ENCODE measurements at places on chromosomes 2 and 18.

- no peak for DNase-seq
Observed at GRCh38 chr2:113085542-113085941, 17.8 kb downstream of the IL1F10 start.

GRCh38 chr2:26574900-26575560 is 66.1 kb downstream of the CIB4 start:
- DNase-seq, result no peak

DNA sequence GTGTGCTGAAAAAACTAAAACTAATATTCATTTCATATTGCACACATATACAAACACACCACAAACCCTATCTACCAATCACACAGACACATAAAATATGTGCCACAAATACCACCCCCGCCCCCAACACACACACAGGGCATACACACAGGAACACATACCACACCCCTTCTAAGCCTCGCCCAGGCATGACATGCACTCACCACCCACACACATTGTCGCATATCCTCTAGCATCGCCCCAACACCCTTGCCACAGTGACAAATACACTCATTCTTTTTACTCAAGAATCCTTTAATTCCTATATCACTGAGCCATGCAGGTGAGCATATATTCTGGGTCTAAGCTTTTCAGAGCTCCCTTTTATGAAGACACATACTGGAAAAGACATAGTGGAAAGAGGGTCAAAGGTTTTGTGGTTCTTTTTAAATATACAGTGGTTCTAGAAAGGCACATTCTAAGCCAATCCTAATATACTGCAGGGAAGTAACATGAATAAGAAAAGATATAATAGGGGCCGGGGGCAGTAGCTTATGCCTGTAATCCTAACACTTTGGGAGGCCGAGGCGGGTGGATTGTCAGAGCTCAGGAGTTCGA is 24.5 kb upstream of the LCLAT1 start:
- DNase-seq, result no peak

DNA sequence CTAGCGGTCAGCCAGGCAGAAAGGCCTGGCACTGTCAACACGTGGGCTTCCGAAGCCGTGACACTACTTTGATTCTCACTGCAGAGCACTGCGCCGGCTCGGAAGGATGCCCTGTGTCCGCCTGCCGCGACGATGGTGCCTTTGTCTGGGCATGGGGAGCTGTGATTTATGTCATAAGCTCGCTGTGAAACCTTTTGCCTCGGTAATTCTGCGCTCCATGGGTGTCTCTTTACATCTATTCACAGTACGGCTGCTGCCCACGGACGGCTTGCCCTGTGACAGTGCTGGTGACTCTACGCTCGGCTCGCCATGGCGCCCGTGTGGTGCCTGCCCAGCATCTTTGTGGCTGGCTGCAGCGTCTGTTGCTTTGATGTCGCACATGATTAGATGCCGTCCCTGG is 43.1 kb upstream of the GBX2 start:
- no peak for DNase-seq

DNA sequence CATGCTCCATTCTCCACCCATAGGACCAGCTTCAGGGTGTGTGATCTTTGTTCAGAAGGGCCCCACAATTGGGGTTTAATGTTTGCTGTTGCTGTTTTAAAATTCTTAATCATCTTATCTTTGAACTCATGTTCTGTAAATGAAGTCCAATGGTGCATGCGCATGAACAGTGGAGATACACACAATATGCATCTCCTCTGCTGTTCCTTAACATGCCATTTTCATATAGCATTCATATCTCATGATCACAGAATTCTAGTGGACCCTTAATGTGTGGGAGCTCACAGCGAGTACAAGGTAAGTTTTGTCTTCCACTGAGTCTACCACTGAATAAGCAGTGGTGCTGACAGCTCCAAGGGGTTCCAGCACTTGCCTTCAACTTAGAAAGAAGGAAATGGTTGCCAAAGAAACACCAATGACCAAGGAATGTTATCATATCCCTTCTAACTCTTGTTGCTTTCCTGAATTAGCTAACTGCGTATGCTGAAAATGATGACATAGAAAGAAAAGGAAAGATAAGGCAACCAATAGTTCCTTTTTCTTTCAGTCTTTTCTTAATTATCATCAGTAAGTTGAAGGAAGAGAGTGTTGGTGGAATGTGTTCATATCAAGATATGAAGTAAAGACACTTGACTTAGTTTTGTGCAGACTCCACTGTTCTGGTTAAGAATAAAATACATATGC is 258.9 kb upstream of the FBXO11 start:
- no peak for DNase-seq

- DNase-seq, result no peak
Observed at GRCh38 chr2:166727095-166727494, 161.2 kb upstream of the XIRP2 start.

DNA sequence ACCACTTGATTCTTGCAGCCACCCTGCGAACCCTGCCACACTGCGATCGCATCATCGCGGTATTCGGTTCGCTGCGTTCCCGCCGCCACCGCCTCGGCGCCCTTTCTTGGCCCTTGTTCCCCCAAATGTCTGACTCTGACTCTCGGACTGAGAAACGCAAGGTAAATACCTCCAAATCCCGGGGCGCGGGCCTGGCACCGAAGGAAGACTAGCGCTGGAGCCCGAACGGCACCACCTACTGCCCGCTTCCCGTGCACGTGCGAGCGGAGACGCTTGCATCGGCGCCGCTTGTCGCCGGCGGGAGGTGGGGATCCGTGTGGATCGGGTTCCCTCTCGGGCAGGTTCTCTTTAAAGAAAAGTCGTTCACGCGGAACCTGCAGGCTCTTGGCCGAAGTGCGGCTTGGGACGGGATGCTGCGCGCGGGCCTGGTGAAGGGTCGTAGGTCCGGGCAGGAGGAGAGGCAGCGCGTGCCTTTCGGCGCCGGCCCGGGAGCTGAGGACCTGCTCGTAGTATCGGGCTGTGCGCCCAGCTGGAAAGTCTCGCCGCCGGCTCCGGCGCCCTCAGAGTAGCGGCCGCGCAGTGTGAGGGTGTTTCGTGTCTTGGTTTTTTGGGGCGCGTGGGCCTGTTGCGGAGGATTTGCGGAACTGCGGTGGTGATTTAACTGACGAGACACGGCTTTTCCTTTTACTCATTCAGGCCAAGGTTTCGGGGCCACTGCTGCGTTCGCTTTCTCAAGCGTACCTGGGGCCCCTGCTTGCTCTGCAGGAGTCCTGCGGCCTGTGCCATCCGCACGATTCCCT is 514 bp downstream of the BCL2L11 start:
- peak; percentile 44 for DNase-seq

Data from RKO (cell line).